ENCODE measurements at places on chromosomes 7 and 10. TPM values are rescaled to one million over a fixed set of nuclear protein-coding genes. Genes with fewer than 3 reads are reported as not detected.

- no peak overlapping the region for H3K27ac ChIP-seq
- peaks cover 20% of the 10 kb centered on the region for H3K4me1 ChIP-seq
- no peaks in the 10 kb centered on the region for H3K36me3 ChIP-seq
- DNase-seq: no peak
- H3K27me3 ChIP-seq: no peaks in the 10 kb centered on the region
These were observed 45.4 kb downstream of the KAT6B start for GRCh38 chr10:74871595-74872382.

DNA sequence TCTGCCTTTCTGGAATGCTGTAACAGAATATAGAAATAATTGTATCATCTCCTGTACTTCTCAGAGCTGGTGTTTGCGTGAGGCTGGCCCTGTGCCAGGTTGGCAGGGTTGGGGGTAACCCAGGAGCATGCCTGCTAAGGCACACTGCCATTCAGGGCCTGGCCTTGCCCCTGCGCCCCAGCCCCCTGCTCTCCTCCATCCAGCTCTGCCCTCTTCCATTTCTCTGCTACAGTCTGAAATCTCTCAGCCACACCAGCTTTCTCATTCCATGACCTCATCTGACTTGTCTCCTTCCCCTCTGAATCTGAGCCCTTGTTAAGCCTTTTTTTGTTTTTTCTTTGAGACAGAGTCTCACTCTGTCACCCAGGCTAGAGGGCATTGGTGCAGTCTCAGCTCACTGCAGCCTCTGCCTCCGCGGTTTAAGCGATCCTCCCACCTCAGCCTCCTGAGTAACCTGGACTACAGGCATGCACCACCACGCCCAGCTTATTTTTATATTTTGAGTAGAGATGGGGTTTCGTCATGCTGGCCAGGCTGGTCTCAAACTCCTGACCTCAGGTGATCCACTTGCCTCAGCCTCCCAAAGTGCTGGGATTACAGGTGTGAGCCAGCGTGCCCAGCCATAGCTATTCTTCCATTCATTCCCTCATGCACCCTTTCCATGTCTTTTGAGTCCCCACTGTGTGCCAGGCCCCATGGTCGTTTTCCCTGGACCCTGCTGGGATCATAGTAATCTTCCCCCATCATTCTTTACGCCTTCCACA, 206.8 kb downstream of the CUX1 start:
- H3K36me3 ChIP-seq: no peaks in the 10 kb centered on the region
- H3K27ac ChIP-seq: no peak overlapping the region
- no peak for DNase-seq

DNA sequence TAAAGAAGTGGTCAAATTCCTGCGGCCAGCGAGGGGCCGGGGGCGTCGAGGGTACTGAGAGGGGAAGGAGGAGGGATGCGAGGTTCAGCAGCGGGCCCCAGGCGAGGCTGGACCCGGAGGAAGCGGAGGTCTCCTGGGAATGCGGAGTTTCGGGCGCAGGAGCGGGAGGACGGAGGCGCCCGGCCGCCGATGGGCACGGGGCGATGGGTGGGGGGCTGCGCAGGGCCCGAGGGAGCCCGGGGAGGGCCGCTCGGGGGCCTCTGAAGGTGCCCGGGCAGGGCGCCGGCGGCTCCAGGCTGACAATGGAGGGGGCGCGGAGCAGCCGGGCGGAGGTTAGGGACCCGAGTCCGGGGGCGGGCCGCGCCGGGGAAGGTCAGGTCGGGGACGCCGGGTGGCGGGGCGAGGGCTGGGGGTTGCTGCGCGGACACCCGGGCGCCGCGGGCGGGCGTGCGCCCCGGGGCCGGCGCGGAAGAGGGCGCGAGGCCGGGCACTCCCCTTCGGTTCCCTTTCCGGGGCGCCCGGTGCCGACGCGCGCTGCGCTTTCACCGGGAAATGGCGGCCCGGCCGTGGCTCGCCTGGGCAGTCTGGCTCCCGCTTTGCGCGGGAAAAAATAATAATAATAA, 683 bp downstream of the MACROH2A2 start:
- no peaks in the 10 kb centered on the region for H3K36me3 ChIP-seq
- no peaks in the 10 kb centered on the region for H3K4me1 ChIP-seq
- H3K27ac ChIP-seq: no peak overlapping the region
- no peak overlapping the region for H3K4me3 ChIP-seq

GRCh38 chr7:97752215-97752614, 20.3 kb downstream of the TAC1 start:
- H3K4me3 ChIP-seq: no peak overlapping the region
- no peaks in the 10 kb centered on the region for H3K27me3 ChIP-seq
- DNase-seq: no peak
- no peaks in the 10 kb centered on the region for H3K36me3 ChIP-seq
- H3K27ac ChIP-seq: no peak overlapping the region

DNA sequence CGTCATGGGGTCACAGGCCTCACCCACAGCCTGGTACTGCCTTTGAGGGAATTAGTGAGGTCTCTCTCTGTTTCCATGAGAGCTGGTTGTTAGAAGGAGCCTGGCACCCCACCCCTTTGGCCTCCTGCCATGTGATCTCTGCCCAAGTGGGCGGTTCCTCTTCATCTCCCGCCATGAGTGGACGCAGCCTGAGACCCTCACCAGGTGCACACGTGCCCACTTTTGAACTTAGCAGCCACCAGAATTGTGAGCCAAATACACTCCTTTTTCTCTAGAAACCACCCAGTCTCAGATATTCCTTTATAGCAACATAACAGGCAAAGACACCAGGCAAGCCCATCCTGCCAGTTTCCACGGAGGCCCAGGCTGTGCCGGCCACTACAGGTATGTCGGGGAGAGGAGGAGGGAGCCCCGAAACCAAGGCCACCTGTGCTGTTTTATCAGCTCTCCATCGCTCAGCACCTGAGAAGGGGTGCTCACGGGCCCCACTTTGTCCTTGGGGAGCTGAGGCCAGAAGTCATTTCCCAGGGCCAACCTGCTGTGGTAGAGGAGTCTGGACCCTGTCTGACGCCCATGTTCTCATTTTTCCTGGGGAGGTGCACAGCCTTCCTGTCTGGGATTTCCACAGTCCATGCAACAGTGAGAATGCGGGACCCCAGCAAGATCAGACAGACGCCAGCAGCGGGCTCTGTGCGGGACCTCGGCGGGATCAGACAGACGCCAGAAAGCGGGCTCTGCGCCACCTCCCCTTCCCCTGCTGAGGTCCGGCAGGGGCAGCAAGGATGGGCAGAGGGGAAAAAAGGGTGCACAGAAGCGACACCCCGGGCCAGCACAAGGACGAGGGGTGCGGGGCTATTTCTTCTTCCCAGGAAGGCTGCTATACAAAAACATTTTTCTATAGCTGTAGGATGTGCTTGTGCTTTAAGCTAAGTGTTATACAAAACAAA, 220.5 kb downstream of the ELFN1 start:
- no peaks in the 10 kb centered on the region for H3K4me1 ChIP-seq
- no peak overlapping the region for H3K4me3 ChIP-seq
- H3K27me3 ChIP-seq: no peaks in the 10 kb centered on the region
- peak overlapping the region; percentile 22 for H3K27ac ChIP-seq
- DNase-seq: no peak
- peaks cover 42% of the 10 kb centered on the region for H3K36me3 ChIP-seq

DNA sequence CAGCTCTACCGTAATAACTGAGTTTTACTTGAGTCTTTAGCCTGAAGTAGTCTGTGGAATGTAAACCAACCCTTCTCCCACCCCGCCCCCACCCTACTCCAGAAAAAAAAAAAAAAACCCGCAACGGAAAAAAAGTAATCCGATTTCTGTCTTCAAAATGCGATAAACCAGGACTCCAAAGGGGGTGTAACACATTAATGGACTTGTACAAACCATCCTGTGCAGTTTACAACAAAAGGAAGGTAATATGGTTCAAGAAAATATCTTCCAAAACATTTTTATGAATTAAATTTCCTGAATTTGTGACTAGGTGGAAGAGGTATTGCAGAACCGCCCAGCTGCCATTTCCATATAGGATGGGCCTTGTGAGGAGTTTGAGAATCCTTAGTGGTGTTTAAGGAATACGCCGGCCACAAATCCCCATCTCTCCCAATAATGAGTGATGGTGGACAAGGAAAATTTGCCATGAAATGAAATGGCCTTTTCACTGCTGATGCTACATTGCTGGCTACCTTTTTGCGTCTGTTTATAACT, 10.6 kb downstream of the SKIDA1 start:
- no peaks in the 10 kb centered on the region for H3K36me3 ChIP-seq
- no peak overlapping the region for H3K4me3 ChIP-seq
- H3K27ac ChIP-seq: no peak overlapping the region
- H3K27me3 ChIP-seq: peaks cover 67% of the 10 kb centered on the region
- H3K4me1 ChIP-seq: peaks cover 34% of the 10 kb centered on the region
- DNase-seq: no peak

- no peaks in the 10 kb centered on the region for H3K27me3 ChIP-seq
- H3K4me3 ChIP-seq: no peak overlapping the region
- no peak for DNase-seq
- no peaks in the 10 kb centered on the region for H3K36me3 ChIP-seq
- peaks cover 27% of the 10 kb centered on the region for H3K4me1 ChIP-seq
These were observed 166.7 kb upstream of the ZNF32 start for GRCh38 chr10:43815181-43815885.

- no peaks in the 10 kb centered on the region for H3K4me1 ChIP-seq
- no peak overlapping the region for H3K27ac ChIP-seq
- no peak overlapping the region for H3K4me3 ChIP-seq
These were observed 92.4 kb downstream of the PCDH15 start for GRCh38 chr10:54708591-54708990.

DNA sequence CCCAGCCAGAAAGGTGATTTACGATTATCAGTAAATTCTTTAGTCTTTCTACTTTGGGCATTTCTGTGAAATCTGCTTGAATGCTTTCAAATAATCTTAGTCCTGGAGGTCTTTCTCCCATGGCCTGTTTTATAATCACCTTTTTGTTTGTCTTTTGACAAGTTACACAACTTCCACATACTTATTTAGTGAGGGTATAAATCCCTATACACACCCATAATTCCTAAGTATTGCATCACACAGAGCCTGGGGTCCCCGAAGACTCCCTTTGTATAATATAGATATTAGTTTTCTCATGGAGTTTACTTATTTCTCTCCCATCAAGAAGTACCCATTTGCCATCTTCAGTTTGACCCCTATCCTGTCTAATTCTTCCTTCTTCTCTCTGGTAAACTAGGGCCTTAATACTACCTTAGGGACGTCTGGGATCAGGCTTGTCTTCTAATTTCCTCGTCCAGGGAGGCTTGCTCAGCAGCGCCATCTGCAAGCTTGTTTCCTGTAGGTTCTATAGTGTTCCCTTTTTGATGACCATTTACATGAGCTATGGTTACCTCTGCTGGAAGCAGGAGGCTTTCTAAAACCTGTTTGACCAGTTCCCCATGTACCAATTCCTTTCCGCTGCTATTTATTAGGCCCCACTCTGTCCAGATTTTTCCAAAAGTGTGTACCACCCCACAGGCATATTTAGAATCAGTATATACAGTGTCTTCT, 8.1 kb downstream of the DNAH11 start:
- no peak overlapping the region for H3K4me3 ChIP-seq
- H3K36me3 ChIP-seq: no peaks in the 10 kb centered on the region
- H3K4me1 ChIP-seq: no peaks in the 10 kb centered on the region
- no peak overlapping the region for H3K27ac ChIP-seq
- DNase-seq: no peak

- peaks cover 35% of the 10 kb centered on the region for H3K36me3 ChIP-seq
- no peak overlapping the region for H3K4me3 ChIP-seq
- peaks cover 66% of the 10 kb centered on the region for H3K4me1 ChIP-seq
- H3K27ac ChIP-seq: peak overlapping the region; percentile 46
- no peak for DNase-seq
- H3K27me3 ChIP-seq: no peaks in the 10 kb centered on the region
These were observed 36.8 kb downstream of the CCM2 start for GRCh38 chr7:45036796-45037195.

Gene HOXA1
- 0.68 TPM for polyA plus RNA-seq

Gene AGBL3
- polyA plus RNA-seq: 0.42 TPM

Gene PSD
- polyA plus RNA-seq: 2.7 TPM

Gene IRF5
- polyA plus RNA-seq: 27.8 TPM

Gene SORBS1
- 0.75 TPM for polyA plus RNA-seq

Gene H2BK1
- not detected for polyA plus RNA-seq

All from CD4-positive, alpha-beta memory T cell (primary cell).